ENCODE measurements at places on chromosomes 1 and 21.

DNA sequence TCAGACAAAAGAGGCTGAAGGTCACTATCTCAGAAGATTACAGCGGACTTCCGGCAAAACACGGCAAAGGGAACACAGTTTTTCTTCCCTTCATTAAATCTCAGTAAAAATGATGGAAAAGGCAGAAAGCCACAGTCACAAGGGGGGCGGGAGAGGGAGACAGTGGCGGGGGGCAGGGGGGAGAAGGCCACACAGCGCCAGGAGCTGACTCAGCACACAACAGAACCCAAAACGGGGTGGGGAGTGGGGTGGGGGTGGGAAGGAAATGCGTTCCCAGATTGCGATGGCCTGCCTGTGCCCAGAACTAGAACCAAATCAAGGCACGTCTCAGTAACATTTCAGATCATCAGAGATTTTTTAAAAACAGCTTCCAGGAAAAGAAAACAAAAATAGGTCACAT, 13.4 kb downstream of the CFAP74 start:
- DNase-seq, result no peak

DNA sequence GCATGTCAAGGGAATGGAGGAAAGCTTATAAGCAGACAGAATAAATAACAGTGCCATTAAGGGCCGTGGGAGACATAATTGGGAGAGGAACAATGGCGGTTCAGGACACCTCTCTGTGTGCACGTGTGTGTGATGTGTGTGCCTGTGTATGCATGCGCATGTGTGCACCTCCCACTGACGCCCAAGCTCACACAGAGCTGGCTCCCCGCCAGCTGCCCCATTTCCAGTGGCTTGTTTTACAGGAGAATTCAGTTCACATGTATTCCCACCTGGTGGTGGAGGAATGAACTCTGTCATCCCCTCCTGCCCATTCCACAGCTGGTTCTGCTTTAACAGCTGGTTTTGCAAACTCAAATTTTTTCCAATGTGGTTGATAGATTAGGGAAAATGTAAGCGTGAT, 262.2 kb downstream of the AJAP1 start:
- DNase-seq, result no peak

DNA sequence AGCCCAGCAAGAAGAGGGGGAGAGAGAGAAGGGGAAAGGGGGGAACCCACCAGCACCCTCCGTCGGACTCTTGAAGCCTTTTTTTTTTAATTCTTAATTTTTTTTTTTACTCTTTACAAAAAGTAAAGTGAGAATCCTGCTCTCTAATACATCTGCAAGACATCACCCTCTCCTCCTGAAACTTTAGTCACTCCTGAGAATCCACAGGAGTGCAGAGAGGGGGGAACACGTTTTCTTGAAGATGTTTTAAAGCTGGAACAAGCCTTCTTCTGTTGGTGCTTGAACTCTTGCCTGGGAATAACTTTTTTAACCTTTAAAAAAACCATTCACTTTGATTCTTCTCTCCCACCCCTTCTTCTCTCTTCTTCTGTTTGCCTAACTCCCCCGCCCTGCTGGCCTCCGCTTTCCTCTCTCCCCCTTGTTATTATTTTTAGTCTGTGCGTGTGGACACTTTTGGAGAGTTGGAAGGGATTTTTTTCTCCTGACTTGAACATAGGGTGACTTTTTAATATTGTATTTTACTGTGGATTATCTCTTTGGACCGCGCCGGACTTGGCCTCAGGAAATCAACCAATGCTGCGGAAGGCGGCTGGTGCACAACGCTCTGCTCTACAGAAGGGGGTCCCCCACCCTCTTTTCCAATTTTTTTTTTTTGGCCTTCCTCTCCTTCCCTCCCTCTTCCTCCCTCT, 383 bp upstream of the PRRX1 start:
- DNase-seq, result no peak

GRCh38 chr1:153687346-153688125, 9.0 kb downstream of the NPR1 start:
- DNase-seq, result no peak

GRCh38 chr21:42202321-42202720, 16.6 kb upstream of the ABCG1 start:
- DNase-seq, result no peak

GRCh38 chr21:43681650-43682049, 22.3 kb downstream of the RRP1B start:
- no peak for DNase-seq

DNA sequence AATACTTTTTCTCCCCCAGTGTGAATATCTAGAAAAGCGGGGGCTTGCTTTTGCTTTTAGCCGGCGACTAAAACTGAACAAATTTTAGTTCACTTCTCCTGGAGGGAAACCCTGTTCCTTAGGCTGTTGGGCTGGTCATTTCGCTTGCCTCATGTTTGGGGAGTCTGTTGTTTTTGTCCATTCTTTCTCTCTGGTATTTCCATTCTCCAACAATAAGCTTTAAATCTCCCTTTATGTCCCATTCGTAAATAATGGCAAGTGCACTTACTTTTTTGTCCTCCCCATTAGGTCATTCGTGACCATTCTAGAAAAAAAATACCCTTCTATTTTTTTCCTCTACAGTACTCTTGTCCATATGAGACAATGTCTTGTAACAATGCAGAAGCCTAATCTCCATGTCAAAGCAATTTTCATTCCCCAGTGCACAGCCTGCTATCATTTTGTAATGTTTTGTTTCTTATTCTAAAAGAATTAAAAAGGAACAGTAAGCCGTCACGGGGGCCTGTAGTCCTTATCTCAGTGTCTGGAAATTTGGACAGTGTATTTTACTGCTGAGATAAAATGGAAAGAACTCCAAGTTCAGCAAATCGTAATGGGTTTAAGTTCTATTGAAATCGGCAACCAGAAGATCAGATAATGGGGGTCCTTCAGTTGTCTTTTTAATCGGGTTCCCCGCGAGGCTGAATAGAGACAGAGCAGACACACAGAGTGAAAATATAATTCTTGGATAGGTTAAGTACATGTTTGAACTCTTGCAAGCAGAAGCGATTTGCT, 21.8 kb downstream of the PROX1 start:
- no peak for DNase-seq
